Hepatocyte (in vitro differentiated cells): ENCODE measurements at places on chromosomes 1 and 21. TPM values are rescaled to one million over a fixed set of nuclear protein-coding genes. Genes with fewer than 3 reads are reported as not detected.

DNA sequence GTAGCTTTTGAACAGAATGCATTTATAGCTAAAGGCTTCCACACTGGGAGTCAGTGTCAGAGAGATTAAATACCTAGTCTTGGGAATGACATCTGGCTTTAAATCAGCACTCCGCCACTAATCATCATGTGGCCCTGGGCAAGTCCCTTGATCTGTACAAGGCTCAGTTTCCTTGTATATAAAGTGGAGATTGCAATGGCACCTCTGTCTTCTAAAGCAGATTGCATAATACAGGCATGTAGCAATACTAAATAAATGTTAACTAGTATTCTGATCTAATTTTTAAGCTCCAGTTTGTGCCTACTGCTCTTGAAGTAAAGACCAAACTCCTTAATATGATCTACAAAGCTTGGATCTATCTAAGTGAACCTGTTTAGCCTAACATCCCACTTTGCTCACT lies 249.4 kb downstream of the PLPP3 start:
- DNase-seq, result no peak

DNA sequence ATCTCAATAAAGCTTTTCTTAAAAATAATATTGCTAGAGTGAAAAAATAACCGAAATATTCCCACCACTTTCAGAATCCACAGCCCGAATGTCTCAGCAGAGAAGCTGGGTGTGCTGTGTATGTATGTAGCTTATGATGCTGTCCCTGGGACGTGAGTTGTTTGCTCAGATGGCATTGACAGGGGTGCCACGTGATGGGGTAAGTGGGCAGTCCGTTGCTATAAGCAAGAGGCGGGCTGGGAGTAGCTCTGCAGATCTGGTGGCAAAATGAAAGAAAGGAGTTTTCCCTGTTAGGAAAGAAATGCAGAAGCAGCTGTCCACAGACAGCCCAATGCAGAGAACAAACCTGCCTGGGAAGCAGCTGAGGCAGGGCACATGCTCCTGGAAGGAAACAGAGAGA lies 3.8 kb upstream of the FAM20B start:
- no peak for DNase-seq

DNA sequence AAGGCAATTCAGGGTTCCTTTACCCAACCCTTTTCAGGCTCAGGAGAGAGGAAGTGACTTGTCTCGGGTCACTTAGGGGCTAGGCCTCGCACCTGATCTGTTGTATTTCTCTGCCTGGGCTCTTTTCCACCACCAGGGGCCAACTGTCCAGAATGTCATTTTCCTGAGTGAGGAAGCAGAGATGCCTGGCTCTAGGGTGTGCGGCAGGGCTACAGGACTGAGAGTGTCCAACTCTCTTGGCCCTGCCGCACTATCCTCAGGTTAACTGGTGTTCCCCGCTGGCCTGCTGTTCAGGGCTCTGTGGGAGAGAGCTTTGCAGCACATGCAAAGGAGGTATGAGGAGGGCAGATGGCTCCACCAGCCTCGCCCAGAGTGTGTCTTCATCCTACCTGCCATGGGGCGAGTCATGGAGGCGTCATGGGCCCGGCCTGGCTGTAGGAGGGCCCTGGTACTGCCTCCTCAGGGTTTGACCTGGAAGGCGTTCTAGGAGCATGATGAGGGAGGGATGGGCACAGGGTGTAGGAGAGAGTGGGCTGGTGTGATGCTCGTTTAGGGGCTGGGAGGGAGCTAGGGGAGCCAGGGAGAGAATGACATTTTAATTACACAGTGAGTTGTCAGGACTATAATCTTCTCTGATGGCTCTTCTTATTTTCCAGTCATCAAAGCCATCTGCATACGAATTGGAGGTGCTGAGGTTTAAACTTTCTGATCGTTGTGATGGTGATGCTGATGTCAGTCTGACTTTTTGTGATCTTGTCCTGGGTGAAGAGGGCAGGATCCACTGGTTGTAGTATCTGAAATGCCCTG lies 128.3 kb downstream of the NOS1AP start:
- DNase-seq, result no peak

The BSND gene
- polyA plus RNA-seq, result 0.18 and 0.21 TPM in 2 replicates
